Glutamatergic neuron (in vitro differentiated cells): ENCODE measurements at places on chromosomes 6 and 20.

- no peak for DNase-seq
Observed at GRCh38 chr6:16374016-16374415, 135.6 kb downstream of the GMPR start.

DNA sequence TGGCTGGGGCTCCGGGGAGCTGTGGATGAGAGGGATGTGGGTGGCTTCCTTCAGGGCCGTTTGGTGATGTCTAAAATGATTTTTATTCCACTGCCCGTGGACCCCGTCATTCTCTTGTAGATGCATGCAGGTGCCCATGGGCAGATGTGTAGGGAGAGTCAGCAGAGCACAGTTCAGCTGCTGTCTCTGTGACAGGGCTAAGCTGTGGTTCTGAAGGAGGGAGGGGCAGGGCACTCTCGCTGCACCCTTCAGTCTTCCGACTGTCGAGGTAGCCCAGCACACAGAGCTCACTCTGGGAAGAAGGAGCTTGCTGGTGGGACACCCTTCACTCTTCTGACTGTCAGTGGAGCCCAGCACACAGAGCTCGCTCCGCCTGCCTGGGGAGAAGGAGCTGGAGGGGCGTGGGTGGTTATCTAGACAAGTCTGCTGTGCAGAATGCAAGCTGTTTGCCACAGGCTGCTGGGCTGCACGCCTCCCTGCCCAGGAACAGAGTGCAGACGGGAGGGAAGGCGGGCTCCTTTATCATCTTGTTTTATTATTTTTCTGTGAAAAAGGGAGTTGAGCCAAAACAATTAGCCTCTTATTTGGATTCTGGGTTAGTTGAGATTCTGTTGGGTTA is 28.4 kb upstream of the ADRM1 start:
- no peak for DNase-seq

DNA sequence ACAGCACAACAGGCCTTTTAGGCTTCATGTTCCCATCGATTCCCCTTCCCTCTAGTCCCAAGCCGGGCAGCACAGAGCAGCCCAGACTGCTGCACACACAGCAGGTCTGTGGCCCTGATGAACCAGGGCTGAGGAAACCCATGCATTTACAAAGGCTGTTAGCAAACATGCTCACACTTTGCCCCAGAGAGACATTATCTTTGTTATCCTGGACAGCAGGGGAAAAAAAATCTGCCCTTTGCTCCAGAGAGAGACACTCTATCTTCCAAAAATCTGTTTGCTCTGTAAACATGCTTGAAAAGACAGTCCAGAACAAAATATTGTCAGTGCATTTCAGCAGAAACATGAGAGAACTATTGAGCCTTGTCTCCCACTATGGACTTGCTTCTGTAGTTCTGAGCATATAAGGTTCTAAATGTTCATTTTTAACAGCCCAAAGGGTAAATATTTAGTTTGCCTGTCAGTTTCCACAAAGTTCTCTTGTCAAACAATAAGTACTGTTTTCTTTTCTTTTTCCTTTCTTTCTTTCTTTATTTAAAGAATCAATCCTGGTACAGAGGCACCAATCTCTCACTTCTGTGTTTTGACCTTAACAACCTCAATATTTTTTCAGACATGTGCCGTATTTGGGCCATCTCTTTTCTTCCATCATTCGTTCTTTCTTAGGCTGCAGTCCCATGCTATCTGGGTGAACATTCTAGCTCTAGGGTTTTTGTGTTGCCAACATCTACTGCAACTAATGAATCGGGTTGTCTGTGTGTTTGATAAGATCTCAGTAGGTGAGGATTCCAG is 468.0 kb downstream of the EPM2A start:
- no peak for DNase-seq

GRCh38 chr20:60054716-60055634 is 96.8 kb downstream of the CDH26 start:
- no peak for DNase-seq

DNA sequence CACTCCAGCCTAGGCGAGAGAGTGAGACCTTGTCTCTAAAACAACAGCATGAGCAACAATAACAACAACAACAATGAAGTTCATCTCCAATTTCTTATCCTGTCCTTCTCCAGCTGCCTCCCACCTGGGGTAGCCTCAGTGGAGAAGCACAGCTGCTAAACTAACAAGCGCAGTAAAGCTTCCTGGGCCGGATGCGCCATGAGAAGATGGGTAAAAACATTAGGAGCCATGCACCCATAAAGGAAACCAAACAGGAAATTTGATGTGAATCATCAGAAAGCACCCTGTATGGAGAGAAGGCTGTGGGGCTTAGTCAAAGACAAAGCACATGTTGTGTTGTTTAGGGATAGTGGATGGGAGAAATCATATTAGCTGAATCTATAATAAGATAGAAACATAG is 61.1 kb upstream of the CCN6 start:
- no peak for DNase-seq

DNA sequence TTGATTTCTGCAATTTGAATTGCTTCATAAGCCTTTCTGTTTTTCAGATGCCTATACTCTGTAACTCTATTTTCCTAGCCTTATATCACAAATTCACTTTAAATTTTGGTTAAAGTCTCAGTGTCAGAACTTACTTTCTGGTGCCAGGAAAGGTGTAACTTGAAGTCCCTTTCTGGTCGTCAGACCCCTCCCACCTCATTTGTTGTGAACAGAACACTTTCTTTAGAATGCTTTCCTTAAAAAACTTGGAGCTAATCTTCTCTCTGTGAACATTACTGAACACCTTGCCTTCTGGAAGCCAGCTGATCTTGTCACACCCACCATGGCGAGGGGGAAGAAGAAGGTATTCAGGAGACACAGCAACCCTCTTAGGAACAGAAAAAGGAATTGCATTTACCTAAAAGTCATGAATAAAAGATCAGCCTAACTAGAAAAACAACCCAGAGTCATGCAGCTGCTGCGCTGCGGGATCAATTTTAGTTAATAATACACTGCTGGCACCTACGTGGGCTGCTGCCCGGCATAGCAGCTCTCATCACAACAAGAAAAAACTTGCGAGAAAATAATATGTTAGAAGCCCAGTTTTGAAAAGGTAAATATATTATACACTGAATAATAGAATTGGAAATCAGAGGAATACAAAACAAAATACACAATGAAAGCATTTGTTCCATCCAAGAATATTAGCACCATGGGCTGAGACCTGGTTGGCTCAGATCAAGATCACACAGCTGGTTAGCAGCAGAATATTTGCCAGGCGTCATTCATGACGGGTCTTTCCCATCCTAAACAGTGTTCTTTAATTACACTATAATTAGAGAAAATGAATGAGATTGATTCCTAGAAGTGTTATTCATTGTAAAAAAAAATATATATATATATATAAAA is 5.8 kb upstream of the FAM217A start:
- DNase-seq: no peak

DNA sequence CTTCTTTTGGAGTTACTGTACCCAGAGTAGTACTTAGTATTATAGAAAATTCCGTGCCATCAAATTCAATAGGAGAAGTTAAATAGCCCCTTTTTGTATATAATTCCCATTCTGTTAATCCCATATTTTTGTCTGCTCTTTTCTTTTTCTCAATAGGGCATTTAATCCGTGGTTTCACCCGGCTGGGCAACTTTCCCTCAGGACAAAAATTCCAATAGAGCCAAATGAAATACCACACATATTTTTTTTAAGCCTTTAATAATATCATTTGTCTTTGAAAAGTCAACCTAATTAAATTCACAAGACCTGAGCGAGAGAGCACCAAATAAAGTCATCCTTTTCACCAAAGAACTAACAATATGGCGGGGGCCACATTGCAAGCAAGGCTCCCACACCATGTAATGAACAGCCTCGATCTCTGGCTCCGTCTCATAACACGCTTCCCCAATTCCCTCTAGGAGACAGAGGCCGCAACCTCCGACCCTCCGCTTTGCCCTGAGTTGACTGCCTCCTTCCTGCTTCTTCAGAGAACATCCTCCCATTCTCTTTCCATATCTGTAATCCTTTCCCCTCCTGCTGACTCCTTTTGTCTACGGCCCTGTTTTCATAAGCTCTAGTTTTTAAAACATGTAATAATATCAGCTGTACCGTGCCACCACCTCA is 13.6 kb downstream of the NHSL1 start:
- peak; percentile 26 for DNase-seq

DNA sequence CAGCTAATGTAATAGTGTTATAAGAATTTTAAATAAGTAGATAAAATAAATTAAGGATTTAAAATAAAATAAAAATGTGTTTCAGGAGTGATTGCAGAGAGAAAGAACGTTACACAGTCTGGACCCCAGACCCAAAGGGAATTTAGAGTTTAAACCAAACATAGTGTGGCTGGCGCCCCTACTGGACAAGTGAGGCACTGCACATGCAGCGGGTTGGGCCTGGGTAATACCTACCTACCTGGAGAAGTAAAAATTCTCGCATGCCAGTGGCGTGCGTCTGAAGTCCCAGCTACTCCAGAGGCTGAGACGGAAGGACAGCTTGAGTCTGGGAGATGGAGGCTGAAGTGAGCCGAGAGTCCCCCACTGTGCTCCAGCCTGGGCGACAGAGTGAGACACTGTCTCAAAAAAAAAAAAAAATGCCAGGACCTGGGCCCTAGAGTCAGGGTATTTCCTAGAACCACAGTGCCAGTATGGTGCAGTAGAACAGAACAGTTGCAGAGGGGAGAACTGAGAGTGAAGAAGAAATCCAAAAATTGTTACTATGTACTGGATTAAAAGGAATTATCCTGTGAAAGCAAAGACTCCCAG is 71.4 kb upstream of the TCF21 start:
- peak; percentile 62 for DNase-seq

GRCh38 chr6:332671-333070 is 40.4 kb downstream of the DUSP22 start:
- no peak for DNase-seq

GRCh38 chr6:151095538-151096254 is 144.1 kb upstream of the AKAP12 start:
- DNase-seq: no peak

DNA sequence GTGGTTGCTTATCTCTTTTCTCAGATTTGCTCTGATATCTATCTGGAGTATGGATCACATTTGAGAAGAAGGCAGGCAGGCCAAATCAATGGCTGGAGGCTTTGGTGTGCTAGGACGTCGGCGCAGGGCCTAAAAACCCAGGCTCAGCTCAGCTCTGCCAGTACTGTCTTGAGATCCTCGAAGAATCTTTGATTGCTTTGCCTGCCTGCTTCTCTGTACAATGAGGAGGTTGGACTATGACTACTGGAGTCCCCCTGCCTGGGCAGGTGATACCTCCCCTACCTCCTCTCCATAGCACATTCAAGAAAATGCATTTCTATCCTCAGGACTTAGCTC is 25.1 kb downstream of the KCNK5 start:
- no peak for DNase-seq

DNA sequence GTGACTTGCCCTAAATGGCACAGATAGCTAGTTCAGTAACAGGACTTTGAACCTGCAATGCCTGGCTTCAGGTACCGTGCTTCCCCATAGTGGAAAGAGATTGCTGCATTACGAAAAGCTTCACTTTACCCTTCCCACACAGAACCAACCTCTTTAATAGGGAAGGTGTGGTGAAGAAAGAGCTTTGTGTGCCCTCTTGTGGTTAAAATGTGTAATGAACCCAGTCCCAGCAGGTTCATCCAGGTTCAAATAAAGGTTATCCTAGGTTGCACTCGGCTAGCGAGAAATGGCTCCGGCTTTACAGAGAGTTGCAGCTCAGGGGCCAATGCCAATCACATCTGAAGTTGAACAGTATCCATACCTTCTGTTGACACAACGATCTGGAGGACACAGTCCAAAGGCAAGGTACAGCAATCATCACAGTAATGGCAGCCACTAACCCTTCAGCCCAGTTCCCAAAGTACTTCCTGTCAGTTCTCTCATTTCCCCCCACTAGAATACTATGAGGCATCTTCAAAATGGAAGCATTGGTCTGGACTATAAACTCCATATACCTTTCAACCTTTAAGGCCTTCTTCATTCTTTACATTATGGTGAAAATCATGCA is 3.0 kb downstream of the DEFB115 start:
- DNase-seq: no peak

DNA sequence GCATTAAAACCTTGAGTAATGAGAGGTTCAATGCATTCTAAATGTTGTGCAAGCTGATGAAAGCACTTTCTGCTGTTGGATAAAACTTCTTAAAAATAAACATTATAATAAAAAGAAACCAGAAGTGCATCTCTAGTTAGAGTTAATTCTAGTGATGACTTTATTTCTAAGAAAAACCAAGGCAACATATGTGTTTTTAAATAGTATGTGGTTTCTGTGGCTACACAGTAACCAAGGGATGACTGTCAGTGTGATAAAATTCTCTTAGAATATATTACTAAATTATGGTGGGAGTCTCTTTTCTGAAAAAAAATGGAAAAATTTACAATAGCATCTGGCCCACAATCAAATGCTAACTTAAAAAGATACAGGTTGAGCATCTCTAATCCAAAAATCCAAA is 117.0 kb downstream of the ME1 start:
- no peak for DNase-seq

DNA sequence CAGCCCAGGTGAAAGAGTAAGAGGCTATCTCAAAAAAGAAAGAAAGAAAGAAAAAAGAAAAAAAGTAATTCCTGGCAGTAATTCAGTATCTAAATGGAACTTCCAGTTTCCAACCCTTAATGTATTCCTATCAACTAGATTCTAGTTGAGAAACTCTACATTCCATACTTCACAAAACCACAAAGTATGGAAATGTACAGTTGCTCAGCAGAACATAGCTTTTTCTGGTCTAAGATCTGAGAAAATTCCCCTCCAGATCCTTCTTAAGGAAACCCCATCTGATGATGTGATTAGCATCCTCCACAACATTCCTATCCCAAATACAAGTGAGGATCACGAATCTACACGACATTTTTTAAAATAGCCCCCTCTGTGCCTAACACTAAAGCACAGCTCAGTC is 3.6 kb downstream of the ARMH2 start:
- no peak for DNase-seq

- DNase-seq: no peak
Observed at GRCh38 chr6:104750449-104750848, 109.3 kb downstream of the HACE1 start.

- no peak for DNase-seq
Observed at GRCh38 chr6:24080711-24081110, 45.3 kb upstream of the NRSN1 start.

- DNase-seq: no peak
Observed at GRCh38 chr6:80277501-80277900, 171.0 kb downstream of the BCKDHB start.

- no peak for DNase-seq
Observed at GRCh38 chr20:63782521-63782971, 43.0 kb downstream of the SLC2A4RG start.

- no peak for DNase-seq
Observed at GRCh38 chr6:149233056-149233715, 84.3 kb upstream of the TAB2 start.

DNA sequence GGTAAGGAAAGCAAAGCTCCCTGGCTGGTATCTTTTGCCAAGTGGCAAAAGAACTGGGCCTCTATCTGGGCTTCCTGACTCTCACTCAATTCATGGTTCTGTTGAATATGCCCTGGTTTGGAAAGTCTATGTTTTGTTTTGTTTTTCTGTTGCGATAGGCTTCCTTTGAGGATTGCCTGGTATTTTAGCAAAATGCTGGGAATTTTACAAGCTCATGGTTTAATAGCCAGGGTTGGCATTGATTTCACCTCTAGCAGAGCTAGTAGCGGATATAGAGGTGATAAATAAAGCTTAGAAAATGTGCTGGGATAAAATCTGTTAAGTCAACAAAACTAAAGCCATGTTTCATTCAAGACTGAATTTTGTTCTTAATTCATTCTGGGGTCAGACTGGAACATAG is 109.9 kb downstream of the RNF144B start:
- no peak for DNase-seq

- no peak for DNase-seq
Observed at GRCh38 chr6:128241216-128241615, 279.2 kb downstream of the PTPRK start.
